ENCODE measurements at places on chromosomes 5 and 9. TPM values are rescaled to one million over a fixed set of nuclear protein-coding genes. Genes with fewer than 3 reads are reported as not detected.

The SPINK14 gene
- total RNA-seq: not detected

The ROR2 gene
- total RNA-seq: 12.9 TPM

The SUB1 gene
- total RNA-seq: 350 TPM

The BTNL3 gene
- not detected for total RNA-seq

The PCDHGC5 gene
- 2.2 TPM for total RNA-seq

The IFNA2 gene
- not detected for total RNA-seq

The SLC2A6 gene
- total RNA-seq: 10.1 TPM

The SLC34A3 gene
- total RNA-seq: not detected

The NPM1 gene
- 683 TPM for total RNA-seq

The ZNF366 gene
- total RNA-seq: not detected

The SH3TC2 gene
- 1.1 TPM for total RNA-seq

The CCDC187 gene
- total RNA-seq: not detected

The FBXL7 gene
- total RNA-seq: 8.7 TPM

The ELAVL2 gene
- not detected for total RNA-seq

The ENTPD2 gene
- not detected for total RNA-seq

The ZSWIM6 gene
- total RNA-seq: 4.8 TPM

The SSBP2 gene
- 25.5 TPM for total RNA-seq

The ARL14EPL gene
- total RNA-seq: not detected

The PCDHGB4 gene
- 7.6 TPM for total RNA-seq

The HAVCR1 gene
- not detected for total RNA-seq

The TXNDC8 gene
- total RNA-seq: not detected

The LHX3 gene
- total RNA-seq: not detected

The RNF180 gene
- not detected for total RNA-seq

The ORM2 gene
- total RNA-seq: not detected

The AFAP1L1 gene
- 0.38 TPM for total RNA-seq

The TMEM215 gene
- not detected for total RNA-seq

The SPINK6 gene
- total RNA-seq: not detected

The TNFSF8 gene
- total RNA-seq: not detected

The BOD1 gene
- total RNA-seq: 51.4 TPM

The TRAPPC13 gene
- total RNA-seq: 19.5 TPM

The SH3RF2 gene
- total RNA-seq: not detected

The PCDHB6 gene
- 0.22 TPM for total RNA-seq

The CD72 gene
- total RNA-seq: 3.9 TPM

The NUTM2F gene
- total RNA-seq: not detected

The LOX gene
- total RNA-seq: 440 TPM

The PDGFRB gene
- 205 TPM for total RNA-seq

The TEX53 gene
- total RNA-seq: not detected

The GNA14 gene
- not detected for total RNA-seq

The JAKMIP2 gene
- not detected for total RNA-seq

The RASGRF2 gene
- total RNA-seq: not detected

The MORN5 gene
- total RNA-seq: not detected

The ZNF354C gene
- 6.9 TPM for total RNA-seq

The FREM1 gene
- total RNA-seq: 0.11 TPM

The AUH gene
- total RNA-seq: 8.7 TPM

The DAP gene
- 52.9 TPM for total RNA-seq

The SLC6A19 gene
- total RNA-seq: not detected

Data from GM23248 (cell line).